ENCODE measurements at places on chromosomes 6 and 20.

GRCh38 chr6:7285416-7285815 is 27.6 kb downstream of the SSR1 start:
- DNase-seq = no peak

GRCh38 chr6:151617539-151617938 is 123.7 kb downstream of the CCDC170 start:
- DNase-seq = no peak

DNA sequence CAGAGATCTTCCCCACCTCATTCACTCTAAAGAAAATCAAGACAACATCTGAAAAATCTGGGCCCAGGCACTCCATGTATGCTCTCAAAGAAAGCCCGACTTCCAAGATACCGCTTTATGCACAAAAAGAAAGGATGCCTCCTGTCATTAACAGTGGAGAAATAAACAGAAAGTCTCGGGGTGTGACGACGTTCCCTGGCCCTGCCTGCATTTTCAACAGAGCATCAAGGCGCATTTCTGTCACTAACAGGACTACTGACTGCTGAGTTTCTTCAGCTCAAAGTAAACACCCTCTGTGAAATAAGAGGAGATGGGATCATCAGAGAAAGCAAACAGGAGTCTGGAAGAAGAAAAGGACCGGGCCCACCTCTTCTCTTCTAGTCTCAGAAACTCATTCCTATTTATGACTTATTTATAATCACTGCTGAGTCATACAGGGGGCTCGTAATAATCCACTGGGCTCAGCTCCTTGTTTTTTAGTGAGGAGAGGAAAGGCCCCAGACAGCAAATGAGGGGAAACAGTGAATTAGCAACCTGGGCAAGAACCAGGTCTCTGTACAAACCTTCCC is 99.7 kb downstream of the ZMYND8 start:
- DNase-seq = peak; percentile 34

DNA sequence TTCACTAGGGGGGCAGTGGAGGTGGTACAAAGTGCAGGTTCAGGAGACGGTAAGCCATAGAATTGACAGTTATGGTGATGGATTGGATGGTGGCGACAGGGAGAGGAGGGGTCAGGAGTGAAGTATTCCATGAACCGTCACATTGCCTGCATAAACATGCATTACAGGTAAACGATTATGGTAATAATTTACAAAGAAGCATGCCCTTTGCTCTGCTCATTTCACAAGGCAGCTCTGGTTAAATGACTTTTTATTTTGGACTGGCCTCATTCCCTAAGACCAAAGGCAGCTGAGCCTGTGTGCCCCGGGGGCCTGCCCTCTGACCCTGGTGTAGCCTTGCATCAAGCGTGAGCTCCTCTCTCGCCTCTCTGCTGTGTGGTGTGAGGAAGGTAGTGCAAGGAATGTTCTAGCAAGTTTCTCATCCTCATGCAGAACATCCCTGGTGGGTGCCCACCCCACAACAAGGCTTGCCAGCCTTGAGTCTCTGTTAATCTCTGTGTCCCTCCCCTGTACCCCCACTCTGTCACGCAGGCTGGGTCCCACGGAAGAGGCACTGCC is 59.0 kb downstream of the PPP1R14C start:
- no peak for DNase-seq

- DNase-seq = no peak
Measured at GRCh38 chr6:16204653-16205376, 33.6 kb upstream of the GMPR start.

- DNase-seq = no peak
Measured at GRCh38 chr6:34817446-34817845, 25.6 kb downstream of the BLTP3A start.

DNA sequence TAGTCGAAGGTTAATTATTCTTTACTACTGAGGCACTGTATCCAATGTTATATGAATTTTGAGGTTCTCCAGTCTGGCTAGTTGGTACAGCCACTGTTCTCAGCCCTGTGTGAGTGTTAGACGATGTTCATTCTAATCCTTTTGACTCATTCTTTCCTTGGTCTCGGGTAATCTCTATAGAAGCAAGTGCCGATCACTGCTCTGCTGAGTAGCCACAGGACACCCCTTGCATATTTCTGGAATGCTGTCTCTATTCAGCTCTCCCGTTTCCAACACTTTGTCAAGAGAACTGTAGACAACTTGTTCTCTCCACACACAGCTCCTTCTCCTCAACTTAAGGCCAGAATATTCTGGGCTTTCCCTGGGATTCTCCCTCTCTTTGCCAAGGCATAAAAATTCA is 42.4 kb upstream of the PLCB1 start:
- DNase-seq = no peak

DNA sequence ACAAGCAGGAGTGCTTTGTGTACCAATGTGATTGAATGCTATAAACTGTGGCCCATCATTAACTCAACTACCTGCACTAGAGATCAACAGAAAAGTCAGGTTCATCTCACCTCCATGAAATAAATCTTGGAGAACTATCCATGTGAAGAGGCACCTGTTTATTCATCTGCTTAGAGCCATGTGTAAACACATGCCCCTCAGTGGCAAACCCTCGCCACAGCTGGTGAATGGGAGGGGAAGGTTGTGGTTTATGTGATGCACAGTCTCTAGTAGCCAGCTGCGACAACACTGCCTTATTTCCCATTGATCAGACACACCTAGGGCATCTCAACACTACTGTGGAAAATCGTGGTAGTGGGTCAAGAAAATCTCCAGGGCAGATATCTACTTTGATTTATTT is 640.2 kb downstream of the PTPRT start:
- DNase-seq = no peak

DNA sequence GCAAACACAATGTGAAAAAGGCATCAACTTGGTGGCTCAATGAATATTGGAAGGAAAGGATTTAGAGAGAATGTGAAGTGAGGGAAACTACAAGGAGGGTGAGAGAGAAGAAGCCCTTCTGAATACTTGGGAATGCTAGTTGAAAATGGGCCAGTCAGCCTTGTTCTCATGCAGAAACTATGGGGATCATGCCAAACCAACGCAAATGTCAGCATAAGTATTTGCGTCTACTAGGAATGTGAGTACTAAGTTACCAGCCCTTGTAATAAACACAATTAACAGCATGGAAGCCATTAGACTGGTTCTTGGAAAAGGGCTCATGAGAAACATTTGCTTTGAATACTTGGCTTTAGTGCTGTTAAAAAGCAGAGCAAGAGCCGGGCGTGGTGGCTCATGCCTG is 54.9 kb upstream of the AIG1 start:
- no peak for DNase-seq

DNA sequence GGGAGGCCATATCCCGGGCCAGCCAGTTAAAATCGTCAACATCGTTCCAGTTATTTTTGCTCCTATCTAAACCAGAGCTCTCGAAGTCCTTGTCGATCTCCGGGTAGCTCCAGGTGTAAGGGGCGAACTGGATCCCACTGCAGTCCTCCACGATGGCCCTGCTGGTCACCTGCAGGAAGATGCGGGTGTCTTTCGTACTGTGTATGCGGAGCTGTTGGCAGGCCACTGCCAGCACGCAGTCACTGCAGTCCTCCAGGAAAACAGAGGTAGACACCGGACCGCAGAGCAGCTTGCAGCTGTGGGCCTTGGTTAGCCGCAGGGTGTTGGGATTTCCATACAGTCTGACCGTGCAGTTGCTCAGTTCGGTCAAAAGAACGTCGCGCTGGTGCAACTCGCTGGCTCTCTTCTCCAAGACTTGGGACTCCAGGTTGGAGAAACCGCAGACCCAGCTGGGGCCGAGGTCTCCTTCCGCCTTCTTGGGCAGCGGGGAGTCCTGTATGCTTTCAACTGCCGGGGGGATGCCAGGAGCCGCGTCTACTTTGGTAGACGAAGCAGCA is 742 bp downstream of the TBCC start:
- peak; percentile 38 for DNase-seq

DNA sequence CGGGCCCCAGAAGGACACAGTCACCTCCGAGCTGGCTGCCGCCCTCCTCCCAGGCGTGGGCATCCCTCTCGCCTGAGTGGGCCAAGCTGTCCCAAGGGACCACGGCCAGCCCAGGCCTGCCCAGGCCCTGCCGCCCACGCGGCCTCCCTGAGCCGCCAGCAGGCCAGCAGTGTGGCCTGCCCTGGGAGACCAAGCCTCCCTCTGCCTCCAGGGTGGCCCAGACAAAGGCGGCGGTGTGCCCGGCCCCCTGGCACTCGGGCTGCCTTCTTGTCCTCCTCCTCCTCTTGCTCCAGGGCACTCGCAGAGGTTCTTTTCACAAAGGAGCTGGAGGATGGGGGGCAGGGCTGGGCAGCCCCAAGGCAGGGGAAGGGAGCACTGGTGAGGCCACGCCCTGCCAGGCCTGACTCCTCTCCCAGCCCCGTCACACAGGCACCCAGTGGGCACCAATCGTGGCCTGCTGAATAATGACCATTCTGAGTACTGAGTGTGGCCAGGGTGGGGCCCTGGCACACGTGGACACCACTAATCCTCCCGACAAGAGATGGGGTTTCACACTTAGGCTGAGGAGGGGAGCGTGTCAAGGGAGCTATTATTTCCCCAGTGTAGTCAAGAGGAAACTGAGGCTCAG is 25.3 kb downstream of the NOL4L start:
- DNase-seq = no peak

GRCh38 chr6:163738304-163738703 is 323.8 kb downstream of the QKI start:
- no peak for DNase-seq

DNA sequence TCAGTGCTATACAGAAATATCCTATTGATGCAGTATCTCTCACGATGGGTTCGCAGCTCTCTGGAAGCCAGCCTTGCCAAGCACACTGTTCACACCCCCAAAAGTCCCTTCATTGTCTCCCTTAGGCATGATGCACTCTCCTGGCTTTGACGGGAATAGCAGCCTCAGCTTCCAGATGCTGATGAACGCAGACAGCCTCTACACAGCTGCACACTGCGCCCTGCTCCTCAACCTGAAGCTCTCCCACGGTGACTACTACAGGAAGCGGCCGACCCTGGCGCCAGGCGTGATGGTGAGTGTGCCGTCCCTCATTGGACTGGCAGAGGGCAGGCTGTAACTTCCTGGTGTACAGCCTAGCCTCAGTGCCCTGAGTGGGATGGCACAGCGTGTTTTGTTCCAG is 60.0 kb upstream of the PBOV1 start:
- peak; percentile 47 for DNase-seq

- DNase-seq = no peak
Measured at GRCh38 chr20:11429168-11429567, 488.5 kb upstream of the BTBD3 start.

DNA sequence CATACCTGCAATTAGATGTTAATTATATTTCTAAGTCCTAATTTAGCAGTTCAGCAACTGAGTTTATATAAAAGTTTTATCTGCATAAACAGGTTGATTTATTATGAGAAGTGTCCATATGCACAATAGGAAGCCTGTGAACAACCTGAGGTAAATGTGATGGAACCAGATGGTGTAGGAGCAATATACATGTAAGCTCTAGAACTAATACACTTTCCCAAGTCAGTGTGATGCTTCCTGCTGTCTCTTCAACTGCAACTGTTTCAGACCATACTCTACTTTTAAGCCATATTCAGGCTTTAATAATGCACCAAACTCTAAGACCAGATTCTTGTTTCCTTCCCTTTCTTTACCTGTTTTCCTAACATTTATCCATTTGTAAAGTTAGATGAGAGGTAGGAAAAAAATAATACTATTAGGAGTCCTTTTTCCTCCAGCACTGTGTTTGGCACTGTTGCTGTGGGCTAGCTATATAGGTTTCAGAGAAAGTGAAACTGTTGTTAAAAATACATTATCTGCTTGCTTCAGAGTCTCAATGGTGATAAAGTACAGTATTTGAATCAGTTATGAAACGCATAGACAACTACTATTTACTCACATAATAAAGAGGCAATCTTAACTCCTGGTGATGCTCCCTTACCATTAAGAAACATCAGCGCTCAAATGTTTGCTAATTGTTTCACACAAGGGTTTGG is 1009.3 kb downstream of the GRIK2 start:
- no peak for DNase-seq

All from dermis blood vessel endothelial cell (primary cell).